Dermis microvascular lymphatic vessel endothelial cell (primary cell): ENCODE measurements at places on chromosomes 16 and 17. TPM values are rescaled to one million over a fixed set of nuclear protein-coding genes. Genes with fewer than 3 reads are reported as not detected.

Gene GNAO1
- not detected in 2 replicates for total RNA-seq

Gene MMP15
- 5.4 and 6.9 TPM in 2 replicates for total RNA-seq

Gene GAS2L2
- total RNA-seq = under 0.01 TPM in 1 of 2 replicates, not detected in the other

Gene RMI2
- 3.7 and 6.7 TPM in 2 replicates for total RNA-seq
